ENCODE measurements at places on chromosomes 11 and 22. TPM values are rescaled to one million over a fixed set of nuclear protein-coding genes. Genes with fewer than 3 reads are reported as not detected.

DUSP8 gene
- 4.5 TPM for total RNA-seq

DNA sequence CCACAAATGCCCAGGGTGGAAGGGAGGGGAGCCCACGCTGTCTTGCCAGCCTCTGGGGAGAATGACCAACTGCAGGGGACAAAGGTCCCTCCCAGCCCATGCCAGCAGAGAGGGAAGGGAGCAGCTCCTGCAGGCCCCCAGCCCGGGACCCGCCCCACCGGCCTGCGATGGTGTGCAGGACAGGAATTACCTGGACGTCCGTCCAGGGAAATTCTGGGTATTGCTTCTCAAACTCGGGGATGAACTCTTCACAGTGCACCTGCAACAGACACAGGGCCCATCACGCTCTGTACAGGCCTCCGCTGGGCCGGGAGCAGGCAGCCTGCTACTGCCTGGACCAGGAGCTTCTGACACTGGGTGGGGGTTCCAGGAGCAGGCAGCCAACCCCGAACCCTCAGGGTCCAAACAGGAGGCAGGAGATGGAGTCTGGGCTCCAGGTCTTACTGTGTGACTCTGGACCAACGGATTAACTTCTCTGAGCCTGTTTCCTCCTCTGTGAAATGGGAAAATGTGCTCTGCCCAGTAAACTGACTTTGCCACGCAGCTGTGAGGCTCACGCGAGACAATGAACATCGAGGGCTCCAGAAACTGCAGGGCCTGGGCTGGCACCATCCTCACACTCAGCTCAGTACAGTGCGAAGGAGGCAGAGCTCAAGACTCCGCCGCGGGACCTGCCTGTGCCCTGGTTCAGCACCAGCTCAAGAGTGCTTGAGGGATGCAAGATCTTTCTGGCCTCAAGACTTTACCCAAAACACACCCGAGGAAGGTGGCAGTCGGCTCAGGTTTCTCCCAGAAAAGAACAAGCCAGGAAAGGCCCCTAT lies 17.4 kb downstream of the TTLL12 start:
- no peak for DNase-seq

DNA sequence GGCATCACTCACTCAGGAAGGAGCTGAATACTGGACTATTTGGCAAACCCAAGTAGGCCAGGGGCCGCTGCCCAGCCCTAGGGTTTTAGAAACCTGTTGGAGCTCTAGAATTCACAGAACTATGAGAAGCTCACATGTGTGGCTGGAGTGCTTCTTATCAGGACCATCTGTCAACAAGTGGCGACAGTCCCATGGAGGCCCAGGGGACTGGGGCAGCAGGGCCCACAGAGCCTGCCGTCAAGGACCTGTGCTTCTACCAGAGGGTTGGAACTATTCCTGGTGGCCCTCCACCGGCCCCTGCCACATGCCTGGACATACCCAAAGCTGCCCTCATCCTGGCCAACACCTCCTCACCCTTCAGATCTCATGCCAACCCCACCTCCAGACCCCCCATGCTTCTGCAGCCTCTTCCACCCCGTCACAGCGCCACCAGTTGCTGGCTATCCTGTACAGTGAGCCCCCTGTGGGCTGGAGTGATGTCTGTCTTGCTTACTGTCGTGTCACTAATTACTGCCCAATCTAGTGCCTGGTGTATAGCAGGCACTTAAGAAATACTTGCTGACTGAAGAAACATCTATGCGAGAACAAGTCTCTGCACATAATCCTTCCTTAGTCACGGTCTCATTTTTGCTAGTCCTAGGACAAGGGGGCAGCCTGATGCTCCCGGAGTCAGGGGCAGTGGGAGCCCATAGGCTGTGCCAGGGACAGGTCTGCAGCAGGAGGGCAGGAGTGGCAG lies 27.2 kb upstream of the RASL10A start:
- DNase-seq, result no peak

- no peak for DNase-seq
Measured at GRCh38 chr11:65428578-65429067, 6.0 kb downstream of the NEAT1 start.

- no peak for DNase-seq
Measured at GRCh38 chr11:5703741-5704536, 14.3 kb downstream of the TRIM22 start.

GRCh38 chr11:79610678-79611077 lies 169.8 kb upstream of the TENM4 start:
- peak; percentile 12 for DNase-seq

Data from tongue (tissue), 3 donors.